ENCODE measurements at places on chromosomes 1 and 21.

GRCh38 chr1:241849345-241849695 is 1.3 kb downstream of the EXO1 start:
- no peak for DNase-seq

DNA sequence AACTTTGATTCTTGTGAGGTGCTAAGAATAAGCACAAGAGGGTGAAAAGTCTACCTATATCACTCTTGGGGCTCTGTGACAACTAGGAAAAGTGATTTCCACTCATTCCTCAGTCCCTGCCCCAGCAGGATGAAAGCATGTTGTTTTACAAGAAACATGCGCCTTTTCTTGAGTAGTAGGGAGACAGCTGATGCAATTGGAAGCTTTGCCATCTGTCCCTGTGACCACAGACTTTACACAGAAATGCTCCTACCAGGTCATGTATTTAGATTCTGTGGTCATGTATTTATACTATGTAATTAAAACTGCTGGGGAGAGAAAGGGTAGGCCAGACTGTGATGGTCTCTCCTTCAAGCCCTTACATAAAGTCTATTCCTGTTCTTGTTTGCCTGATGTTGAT is 445.5 kb downstream of the PTPRC start:
- DNase-seq = no peak

DNA sequence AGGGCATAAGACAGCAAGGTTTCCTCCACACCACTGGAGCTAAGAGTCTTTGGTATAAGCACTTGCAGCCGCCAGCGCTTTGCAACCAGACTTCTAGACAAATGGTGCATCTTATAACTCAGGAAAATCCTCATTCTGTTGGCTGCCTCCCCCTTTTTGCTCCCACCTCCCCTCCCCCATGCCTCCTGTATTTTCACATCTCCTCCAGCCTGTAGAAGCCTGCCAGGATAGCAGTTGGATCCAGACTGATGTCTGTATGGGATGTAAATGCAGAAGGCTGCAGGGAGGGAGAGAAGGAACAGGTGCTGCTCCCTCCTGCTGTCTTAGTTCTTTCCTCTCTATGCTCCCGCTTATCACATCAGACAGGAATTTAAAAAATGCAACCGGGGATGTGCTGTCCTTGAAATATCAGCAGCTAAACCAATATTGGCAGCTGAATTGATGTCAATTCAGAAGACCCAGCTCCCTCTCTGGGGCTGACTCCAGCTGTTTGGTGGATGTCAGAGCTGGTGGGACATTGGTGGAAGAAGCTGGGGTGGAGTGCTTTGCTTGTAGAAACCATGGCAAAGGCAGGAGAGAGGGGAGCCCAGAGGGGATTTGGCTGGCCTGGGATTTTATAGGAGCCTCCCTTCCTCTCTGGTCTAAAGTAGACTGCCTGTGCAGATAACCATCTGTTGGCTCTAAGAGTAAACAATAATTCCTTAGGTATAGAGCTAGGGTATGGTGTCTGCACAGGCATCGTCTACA is 53.5 kb downstream of the NFASC start:
- DNase-seq = no peak

DNA sequence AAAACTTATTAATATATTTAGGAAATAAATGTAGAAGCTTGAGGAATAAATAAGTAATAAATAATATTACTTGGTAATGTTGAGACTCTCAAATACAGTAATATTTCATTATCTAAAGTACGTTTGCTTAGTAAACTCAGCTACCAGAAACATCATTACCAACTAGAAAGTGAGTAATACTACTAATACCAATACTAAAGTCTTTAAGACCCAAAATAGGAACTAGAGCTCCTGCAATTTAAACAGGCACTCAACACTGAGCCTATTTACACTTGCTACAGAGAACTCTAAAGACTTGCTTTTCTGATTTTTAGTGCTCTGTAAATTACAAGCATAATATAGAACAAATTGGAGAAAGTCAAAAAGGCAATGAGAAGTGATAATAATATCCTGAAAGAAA is 13.5 kb upstream of the C1orf105 start:
- no peak for DNase-seq

GRCh38 chr1:52943876-52944416 is 16.9 kb downstream of the SCP2 start:
- no peak for DNase-seq

- no peak for DNase-seq
Measured at GRCh38 chr1:162950187-162950586, 89.2 kb upstream of the CCDC190 start.

DNA sequence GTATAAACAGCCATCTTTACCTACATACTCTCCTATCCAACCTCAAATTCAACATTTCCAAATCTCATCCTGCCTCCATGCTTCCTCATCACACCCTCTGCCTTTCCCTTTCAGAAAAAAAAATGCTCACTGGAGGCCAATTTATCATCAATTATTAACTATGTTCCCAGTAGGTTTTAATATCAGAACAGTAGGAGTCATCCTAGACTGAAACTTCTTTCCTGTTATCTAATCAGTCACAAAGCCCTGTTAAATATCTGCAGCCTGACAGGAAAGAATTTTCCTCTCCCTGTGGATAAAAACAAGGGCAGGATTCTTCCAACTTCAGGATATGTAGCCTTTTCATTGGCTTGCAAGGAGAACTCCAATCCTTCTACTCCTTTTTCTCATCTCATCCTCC is 28.4 kb downstream of the EGLN1 start:
- no peak for DNase-seq

- no peak for DNase-seq
Measured at GRCh38 chr1:53478502-53478818, 19.3 kb downstream of the DMRTB1 start.

DNA sequence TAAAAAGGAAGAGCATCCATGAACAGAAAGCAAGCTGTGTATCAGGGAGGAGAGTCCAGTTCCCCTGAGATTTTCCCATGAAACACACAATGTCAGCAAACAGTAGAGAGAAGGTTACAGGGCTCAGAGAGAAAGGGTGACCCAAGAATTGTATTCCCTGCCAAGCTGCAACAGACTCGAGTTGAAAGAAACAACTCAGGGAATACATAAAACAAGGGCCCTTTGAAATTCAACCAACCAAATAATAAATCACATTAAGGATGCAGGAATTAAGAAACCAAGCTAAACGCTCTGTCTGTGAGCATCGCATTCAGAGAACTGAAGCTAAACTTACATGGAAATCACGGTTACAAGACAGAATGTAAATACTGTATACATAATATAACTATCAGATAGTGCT is 20.2 kb downstream of the S100A16 start:
- no peak for DNase-seq

GRCh38 chr1:178566187-178566586 is 53.3 kb downstream of the TEX35 start:
- DNase-seq = no peak

DNA sequence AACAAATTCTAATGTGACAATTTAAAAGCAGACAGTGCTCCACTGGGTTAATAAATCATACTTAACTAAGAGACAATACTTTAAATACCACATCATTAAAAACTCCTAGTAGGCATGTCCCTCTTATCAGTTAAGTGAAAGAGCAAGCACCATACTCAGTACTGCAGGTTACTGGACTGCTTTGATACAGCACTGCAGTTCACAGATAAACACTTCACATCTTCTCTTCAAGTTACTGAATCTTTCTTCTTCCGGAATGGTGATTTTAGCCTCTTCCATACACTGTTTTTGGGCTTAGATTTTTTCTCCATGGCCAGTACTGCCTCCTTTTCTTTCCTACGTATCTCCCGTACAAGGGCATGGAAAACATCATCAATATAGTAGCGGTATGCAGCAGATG is 11.0 kb downstream of the RIT1 start:
- no peak for DNase-seq

DNA sequence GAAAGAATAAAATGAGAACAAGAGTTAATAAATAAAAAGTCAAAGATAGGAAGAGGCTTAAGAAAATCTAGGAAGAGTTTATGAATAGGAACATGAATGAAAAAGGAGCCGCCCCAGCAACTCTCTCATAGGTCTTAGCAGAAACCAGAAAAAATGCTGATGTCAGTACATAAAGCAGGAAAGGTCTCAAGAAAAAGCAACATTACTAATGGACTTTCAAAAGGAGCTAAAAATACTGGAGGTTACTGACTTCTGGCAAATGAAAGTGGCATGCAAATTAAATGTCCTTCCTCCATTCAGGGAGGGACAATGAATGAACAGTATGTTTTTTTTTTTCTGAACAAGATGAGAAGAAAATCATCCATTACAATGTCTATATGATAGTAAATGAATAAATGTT is 387.6 kb downstream of the BRINP2 start:
- DNase-seq = no peak

DNA sequence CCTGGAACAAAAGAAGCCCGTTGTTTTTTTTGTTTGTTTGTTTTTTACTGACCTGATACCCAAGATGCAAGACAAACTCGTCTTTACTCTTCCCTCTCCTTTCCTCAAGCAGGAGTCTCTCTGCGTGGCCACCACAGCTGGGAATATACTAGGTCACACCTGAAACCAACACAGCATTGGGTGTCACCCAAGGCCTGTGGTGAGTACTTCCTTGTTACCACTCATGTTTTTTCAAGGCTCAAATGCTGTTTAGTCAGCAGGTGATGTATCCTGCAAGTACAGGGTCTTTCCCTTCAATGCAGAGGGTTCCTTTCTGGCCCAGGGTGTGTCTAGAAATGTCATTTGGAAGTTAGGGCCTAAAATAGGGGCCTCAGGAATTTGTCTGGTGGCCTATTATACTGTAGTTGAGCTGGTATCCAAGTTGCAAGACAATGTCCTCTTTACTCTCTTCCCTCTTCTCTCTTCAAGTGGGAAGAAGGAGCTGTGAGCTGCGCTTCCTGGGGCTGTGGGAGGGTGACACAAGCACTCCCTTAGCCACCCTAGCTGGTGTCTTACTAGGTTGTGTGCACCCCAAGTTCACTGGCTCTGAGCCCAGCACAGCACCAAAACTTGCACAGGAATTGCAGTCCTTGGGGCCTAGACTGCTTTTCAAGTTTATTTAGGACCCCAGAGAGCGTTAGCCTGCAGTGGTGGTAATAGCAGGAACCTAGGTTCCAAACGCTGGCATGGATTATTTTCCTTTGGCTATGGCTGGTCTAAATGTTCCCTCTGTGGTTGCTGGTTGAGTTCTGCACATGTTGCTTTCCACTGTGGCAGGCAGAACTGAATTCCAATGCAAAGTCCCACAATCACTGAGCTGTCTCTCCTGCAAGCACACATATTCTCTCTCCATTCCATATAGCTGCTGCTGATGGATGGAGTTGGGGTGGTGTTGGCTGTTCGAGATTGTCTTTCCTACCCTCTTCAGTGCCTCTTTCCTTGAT is 91.4 kb upstream of the LYPLAL1 start:
- DNase-seq = no peak

DNA sequence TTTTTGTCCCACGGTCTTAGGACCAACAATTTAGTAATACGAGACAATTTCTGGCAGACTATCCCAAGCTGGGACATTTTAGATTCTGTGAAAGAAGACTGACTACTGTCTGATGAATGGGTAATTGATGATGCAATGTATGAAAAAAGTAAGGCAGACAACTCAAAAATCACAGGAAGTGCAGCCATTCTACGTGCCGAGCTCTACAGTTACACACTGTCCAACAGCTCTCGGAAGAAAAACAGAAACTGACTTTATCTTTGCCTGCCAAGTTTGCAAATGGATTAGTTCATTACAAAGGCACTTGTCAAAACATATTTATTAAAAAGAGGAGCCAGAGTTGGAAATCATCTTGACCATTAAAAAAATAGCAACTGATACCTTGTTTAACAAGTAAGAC is 31.3 kb downstream of the ZBTB8B start:
- no peak for DNase-seq

DNA sequence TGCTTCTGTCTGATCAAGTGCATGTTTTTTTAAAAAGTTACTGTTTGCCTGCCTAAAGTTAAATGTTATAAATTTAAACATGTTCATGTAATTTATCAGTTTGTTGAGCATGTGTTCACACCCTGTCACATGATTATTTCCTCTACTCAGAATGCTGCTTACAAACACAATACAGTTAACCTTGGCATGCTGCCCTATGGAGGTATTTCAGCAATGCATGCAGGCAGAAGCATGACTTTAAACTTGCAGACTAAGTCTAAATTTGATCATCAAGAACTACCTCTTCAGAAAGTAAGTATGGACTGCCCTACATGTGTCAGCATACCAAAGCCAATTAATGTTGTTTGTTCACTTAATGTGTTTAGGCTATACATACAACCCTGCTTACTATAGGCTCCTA is 161.6 kb downstream of the LRRC40 start:
- no peak for DNase-seq

GRCh38 chr1:205668951-205669340 is 11.4 kb downstream of the SLC45A3 start:
- DNase-seq = no peak

DNA sequence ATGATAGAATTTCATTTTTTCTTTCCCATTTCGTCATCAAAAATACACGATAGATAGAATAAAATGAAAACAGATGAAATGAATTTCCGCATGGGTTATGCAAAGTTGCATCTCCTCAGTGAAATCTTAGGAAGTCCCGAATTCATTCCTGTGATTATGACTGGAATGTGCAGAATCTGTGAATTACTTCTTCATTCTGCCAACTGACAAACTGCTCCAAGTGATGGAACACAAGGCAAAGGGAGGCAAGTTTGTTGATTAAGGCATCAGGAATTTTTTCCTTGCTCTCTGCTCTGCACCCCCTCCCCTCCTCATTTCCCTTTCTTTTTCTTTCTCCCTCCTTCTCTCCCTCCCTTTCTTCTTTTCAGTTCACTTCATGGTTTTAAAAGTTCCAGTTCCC is 37.0 kb upstream of the ADGRL4 start:
- DNase-seq = no peak
